CD4-positive, alpha-beta T cell treated with Interferon gamma for 1 hour (primary cell): ENCODE measurements at places on chromosomes 7 and 10.

GRCh38 chr10:61628875-61629513 lies 33.7 kb upstream of the CABCOCO1 start:
- no peak for DNase-seq

DNA sequence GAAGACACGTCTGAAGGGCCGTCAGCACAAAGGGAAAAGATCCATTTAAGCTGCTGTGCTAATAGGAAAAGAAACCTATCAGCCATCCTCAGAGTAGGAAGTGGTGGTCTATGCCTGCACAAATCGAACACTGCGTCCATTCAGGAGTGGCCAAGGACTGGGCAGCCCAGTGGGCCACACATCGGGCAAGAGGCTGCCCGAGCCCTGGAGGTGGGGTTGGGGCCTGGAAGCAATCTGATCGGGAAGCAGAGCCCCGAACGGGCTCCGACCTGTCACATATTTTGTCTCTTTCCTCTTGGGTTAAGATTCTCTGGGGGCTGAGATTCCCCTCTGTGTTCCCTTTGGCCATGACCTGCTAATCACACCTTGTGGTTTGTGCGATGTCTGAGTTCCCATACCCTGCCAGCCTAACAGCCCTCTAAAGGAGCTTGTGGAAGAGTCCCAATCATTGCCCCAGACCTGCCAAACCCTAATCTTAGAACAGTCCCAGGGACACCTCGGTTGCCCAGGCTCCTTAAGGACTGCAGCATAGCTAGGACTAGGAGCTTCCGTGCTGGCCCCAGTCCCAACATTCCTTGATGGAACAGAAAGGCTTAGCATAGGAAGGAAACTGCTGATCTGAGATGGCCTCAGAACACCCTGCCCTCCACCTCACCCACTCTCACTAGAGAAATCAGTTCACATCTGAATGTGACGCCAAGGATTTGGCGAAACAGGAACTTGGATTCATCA lies 77.9 kb upstream of the SAMD8 start:
- no peak for DNase-seq

- DNase-seq = peak; percentile 10
Observed at GRCh38 chr7:37284805-37285231, 163.8 kb downstream of the ELMO1 start.

GRCh38 chr7:25485026-25485425 lies 256.7 kb upstream of the NPVF start:
- DNase-seq = no peak

DNA sequence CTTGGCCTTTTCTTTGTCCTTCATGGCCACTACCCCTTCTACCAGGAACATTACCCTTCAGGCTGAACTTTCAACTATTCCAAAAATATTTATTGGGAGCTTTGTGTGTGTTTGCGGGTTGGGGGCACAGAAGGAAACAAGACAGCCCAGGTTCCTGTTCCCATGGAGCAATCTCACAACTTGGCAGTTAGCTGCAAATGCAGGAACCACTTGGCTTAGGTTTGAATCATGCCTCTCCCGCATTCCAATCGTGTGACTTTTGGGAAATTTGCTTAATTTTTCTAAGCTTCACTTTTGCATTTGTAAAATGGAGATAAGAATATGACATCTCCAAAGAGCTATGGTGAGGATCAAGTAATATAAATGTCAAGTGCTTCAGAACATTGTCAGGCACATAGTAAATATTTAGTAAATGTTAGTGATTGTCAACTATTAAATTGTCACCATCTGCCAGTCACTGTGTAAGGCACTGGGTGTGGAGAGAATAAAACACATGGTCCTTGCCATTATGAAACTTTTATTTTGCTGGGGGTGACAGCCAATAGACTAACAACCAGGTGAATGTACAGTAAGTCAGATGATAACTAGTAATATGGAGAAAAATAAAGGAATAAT lies 277.1 kb downstream of the SNX13 start:
- DNase-seq = no peak

GRCh38 chr10:2019803-2020202 lies 282.5 kb upstream of the ADARB2 start:
- DNase-seq = no peak

- no peak for DNase-seq
Observed at GRCh38 chr7:130909161-130909836, 175.3 kb upstream of the KLF14 start.

- DNase-seq = no peak
Observed at GRCh38 chr10:74300666-74301065, 149.6 kb downstream of the ADK start.

- no peak for DNase-seq
Observed at GRCh38 chr7:33070277-33070676, 7.7 kb upstream of the NT5C3A start.

DNA sequence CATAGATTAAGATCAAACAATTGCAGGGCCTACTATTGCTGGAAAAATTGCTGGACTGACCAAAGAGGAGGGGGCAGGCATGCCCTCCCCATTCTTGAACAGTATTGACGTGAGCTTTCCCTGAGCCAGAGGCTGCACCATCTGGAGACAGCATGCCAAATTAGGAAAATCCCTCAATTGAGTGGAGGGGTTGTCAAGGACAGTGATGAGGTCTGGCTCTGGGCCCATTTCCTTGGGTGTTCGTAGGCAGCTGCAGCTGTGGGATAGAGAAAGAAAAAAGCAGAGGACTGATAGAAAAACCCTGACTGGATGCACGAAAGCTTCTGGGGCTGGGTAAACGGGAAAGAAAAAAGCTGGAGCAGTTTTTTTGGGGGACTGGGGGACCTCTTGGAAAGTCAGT lies 22.8 kb upstream of the ORC5 start:
- DNase-seq = no peak

- no peak for DNase-seq
Observed at GRCh38 chr10:55782181-55782580, 578.9 kb downstream of the ZWINT start.

DNA sequence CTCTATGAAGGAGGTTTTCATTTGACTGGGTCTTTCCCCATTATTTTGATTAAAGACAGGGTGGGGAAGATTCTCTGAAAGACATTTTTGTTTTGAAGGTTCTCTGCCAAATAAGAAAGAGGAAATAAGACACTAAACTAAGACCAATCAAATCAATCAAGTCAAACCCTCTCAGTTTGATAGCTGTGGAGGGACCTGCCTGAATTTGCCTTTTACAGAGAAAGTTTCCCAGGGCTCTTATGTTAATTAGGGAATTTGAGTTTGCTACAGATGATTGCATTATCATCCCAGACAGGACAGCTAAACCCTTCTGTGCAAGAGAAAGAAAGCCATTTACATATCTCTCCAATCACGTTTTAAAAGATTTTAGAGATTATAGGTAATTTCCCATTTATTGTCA lies 80.0 kb downstream of the CSTF2T start:
- no peak for DNase-seq

- no peak for DNase-seq
Observed at GRCh38 chr10:21368022-21368582, 157.4 kb downstream of the SKIDA1 start.

DNA sequence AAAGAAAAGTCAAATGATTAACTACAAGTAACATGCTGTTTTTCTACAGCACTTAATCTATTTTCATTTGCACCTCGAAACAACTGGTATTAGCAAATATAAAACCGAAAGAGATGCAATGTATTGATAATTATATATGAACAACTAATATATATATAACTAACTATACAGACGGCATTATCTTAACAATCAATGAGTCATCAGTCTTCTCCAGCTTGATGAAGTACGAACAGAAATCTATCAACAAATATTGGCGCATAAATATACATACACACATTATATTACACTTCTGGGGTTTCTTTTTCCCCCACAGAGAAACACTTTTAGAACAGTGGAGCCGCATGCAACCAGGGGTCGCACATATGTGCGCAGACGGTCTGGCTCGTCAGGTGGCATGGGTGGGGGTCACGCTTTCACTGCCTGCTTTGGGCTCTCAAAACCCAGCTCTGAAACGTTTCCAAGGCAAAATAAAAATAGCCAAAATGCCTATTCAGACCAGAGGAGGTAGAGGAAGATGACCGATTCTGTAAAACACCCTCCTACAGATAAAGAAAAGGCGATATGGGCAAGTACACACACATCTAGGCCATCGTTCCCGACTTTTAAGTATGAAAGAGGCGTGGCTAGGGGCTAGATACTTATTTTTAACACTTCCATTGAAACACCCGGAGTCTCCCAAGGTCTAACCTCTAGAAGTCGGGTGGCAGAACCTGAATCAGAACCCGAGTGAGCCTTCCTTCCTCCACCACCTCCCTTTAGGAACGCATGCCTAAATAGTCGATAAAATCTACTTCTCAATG lies 1.7 kb downstream of the ARHGAP12 start:
- DNase-seq = no peak

GRCh38 chr7:129438839-129439651 lies 4.8 kb downstream of the STRIP2 start:
- no peak for DNase-seq

- DNase-seq = no peak
Observed at GRCh38 chr7:116249969-116250553, 39.7 kb downstream of the TES start.

DNA sequence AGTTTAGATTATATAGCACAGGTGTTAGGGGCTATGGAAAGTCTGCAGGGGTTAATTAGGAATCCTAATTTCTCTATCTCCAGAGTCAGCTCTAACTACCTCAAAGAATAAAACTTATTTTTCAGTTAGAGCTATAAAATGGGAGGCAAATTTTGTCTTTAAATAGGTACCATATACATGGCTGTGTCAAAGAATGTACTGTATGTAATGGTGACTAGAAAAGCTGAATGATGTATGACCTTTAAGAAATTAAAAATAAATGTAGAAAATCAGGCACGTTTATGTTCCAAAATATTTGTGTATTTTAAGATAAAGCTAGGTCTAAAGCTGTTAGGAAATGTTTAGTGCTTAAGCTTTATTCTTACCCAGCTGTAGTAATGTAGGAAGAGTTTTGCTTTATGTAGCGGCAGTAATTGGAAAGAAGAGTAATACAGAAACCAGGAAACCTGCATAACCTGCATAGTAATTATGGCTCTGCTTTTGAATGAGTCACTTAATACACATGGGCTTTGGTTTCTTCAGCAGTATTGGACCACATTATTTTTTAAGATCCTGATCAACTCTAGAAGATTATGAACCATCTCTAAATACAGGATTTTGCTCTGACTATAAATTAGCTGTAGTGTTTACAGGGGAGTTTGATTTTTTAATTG lies 85.0 kb downstream of the KMT2E start:
- DNase-seq = no peak

DNA sequence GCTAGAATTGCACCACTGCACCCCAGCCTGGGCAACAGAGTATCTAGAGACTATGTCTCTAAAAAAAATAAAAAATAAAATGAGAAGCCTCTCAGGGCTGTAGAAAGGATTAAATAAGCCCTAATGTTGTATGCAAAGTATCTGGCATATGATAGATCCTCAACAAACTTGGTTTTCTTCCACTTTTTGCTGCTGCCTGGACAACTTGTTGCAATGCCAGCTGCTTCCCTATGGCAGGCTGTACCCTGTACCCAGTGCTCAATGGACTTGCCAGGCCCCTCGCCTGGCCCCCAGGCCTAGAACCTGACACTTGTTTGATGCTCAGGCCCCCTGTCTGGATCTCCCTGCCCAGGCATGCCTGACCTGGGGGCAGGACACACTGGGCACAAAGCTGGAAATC lies 28.5 kb upstream of the CDH23 start:
- no peak for DNase-seq

DNA sequence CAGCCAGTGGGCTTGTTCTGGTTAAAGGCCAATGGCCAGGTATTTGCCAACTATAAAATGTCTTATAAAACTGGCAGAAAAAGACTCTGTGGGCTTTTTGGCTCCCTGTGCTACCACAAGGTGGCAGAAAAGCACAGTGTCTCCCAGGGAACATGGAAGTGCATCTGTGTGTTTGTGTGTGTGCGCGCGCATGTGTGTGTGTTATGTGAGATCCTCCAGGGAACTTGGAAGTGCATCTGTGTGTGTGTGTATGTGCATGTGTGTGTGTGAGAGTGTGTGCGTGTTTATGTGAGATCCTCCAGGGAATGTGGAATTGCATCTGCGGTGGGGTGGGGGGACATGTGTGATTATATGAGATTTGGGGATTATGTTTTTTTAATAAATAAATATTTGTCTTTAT lies 30.2 kb upstream of the ABI1 start:
- DNase-seq = peak; percentile 23

GRCh38 chr10:31578181-31578852 lies 259.3 kb downstream of the ZEB1 start:
- no peak for DNase-seq

GRCh38 chr7:139054101-139054500 lies 18.3 kb upstream of the ZC3HAV1L start:
- DNase-seq = no peak

DNA sequence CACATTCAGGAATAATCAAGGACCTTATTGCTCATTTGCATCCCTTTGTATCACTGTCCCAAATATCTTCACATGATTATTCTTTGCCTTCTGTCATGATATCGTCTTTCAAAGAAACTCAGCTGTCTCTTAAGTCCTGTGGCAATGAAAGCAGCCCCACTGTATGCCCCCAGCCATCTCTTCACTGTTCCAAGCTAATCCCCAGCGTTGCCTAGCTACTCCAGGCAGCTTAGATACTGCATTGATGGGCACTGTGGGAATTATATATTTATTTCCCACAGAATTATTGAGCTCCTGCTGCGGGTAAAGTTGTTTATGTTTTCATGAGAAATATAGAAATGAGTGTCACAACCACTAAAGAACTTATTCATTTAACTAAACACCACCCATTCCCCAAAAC lies 38.8 kb downstream of the SND1 start:
- DNase-seq = no peak

GRCh38 chr7:4136036-4136435 lies 546.1 kb upstream of the FOXK1 start:
- no peak for DNase-seq

DNA sequence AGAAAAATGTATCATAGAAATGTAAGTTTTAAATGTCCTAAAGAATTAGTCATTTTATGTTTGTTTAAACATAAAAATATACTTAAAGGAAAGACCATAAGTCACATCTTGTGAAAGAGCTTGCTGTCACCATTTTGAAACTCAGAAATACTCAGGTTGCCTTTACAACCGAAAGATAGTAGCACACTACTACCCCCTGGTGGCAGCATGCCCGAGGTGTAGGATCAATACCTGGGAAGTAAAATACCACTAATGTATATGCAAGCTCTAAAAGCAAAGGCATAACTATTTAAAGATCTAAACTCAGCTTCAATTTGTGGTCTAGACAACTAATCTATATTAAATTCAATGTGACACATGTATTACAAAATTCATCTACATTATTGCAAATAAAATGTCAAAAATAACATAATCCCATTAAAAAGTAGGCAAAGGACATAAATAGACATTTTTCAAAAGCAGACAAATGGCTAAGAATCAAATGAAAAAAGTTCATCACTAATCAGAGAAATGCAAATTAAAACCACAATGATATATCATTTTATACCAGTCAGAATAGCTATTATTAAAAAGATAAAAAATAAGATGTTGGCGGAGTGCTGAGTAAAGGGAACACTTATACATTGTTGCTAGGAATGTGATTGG lies 47.7 kb upstream of the FGL2 start:
- DNase-seq = peak; percentile 78

GRCh38 chr7:600149-601035 lies 80.7 kb upstream of the PDGFA start:
- DNase-seq = no peak
